Mucosa of gallbladder (tissue), 1 donor: ENCODE measurements at places on chromosomes 11 and 22. TPM values are rescaled to one million over a fixed set of nuclear protein-coding genes. Genes with fewer than 3 reads are reported as not detected.

CALCA gene
- total RNA-seq, result not detected

APOA5 gene
- total RNA-seq, result 0.29 TPM

ARHGAP32 gene
- 41.5 TPM for total RNA-seq

DNA sequence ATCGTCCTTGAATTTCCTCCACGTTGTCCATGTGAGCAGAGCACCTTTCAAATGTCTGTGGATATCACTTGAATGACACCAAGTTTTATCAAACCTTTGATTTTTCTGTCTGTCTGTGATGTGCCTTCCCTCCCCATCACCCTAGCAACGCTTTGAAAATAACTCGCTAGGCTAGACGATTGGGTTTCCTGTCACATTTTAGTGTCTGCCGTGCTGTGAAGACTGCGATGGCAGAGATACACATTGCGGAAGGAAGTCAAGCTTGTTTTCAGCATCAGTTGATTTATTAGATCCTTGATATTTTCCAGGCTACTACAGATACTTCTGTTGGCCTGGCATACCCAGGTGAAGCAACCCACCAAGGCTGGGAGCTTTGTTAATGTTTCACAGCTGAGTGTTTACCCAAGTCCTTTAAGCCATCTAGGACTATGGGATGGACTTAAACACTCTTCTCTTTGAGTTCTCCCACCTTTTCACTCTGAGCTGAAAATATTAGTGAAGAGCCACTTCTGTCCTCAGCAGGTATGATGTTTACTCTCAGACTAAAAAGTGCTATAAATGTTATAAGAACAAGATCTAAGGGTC, 93.6 kb upstream of the CD44 start:
- peak; percentile 48 for DNase-seq
